ENCODE measurements at places on chromosomes 11 and 22.

DNA sequence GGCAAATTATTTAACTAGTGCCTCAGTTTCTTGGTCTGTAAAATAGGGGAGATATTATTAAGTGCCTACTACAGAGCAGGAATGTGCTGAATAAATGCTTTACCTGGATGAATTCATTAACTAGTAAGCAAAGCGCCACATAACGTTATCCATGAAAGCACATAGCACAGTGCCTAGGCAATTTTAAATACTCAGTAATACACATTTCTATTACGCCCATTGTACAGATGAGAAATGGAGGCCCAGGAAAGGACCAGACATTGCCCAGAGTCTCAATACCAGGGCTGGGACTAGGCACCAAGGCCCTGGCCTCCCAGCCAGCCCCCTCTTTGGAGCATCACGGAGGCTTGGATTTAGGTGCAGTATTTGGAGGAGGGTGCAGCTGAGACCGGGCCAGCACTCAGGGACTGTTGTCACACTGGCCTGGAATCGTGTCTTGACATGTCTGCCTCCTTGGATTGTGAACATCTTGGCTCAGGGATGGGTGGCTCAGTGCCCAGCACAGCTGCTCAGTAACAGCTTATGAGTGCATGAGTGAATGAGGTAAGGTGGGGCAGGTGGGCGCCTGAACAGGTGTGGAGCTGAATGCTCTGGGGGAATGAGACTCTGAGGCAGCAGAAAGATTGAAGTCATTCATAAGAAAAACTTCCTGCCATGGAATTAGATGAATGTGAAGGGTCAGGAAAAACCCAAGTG is 42.1 kb upstream of the TPBGL start:
- no peak for DNase-seq

- DNase-seq: no peak
Measured at GRCh38 chr11:72840780-72841179, 26.6 kb downstream of the ATG16L2 start.

DNA sequence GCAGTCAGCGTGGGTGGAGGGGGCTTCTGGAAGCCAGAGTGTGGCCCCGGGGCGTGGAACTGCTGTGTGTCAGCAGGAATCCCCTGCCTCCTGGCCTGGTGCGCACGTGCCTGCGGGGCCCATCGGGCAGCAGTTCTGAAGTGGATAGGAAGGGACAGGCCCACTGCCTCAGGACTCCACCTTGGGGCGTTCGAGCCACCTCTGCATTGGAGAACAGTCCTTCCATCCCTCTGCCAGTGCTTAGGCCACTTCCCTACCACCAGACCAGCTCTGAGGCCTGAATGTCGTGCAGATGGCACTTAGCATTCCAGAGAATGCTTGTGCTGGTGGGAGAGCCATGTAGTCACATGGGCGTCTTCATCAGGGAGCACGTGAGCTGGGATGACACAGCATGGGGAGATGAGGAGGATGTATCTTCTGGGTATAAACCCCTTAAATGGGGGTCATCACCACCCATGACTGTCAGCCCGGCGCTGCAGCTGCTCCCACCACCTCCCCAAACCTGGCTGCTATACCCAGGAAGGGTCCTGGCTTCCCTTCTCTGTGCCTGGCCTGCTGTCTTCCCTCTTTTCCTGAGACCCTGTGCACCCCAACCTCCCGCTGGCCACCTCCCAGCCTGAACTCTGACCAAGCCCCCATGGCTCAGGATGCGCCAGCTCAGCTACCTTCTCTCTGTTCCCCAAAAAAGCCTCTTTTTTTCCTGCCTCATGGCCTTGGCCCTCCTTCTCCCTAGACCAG is 9.7 kb downstream of the INCENP start:
- DNase-seq: no peak

- DNase-seq: peak; percentile 40
Measured at GRCh38 chr11:66020618-66021357, 5.5 kb downstream of the CATSPER1 start.

DNA sequence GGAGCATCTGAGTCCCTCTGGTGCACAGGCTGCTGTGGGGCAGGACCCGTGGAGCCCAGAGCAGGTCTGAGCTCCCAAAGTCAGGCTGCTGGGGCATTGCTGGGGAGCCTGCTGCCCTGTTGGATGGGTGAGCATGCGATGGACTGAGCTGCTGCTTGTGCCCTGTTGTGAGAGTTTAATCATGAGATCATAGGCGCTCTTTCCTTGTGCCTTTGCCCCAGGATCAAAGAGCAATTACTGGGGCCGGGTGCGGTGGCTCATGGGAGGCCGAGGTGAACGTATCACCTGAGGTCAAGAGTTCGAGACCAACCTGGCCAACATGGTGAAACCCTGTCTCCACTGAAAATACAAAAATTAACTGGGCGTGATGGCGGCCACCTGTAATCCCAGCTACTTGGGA is 37.5 kb downstream of the MUC6 start:
- no peak for DNase-seq

GRCh38 chr22:36858156-36858555 is 2.6 kb upstream of the NCF4 start:
- peak; percentile 72 for DNase-seq

Measured in RPMI8226 (cell line).